ENCODE measurements at places on chromosomes 12 and 14. TPM values are rescaled to one million over a fixed set of nuclear protein-coding genes. Genes with fewer than 3 reads are reported as not detected.

DNA sequence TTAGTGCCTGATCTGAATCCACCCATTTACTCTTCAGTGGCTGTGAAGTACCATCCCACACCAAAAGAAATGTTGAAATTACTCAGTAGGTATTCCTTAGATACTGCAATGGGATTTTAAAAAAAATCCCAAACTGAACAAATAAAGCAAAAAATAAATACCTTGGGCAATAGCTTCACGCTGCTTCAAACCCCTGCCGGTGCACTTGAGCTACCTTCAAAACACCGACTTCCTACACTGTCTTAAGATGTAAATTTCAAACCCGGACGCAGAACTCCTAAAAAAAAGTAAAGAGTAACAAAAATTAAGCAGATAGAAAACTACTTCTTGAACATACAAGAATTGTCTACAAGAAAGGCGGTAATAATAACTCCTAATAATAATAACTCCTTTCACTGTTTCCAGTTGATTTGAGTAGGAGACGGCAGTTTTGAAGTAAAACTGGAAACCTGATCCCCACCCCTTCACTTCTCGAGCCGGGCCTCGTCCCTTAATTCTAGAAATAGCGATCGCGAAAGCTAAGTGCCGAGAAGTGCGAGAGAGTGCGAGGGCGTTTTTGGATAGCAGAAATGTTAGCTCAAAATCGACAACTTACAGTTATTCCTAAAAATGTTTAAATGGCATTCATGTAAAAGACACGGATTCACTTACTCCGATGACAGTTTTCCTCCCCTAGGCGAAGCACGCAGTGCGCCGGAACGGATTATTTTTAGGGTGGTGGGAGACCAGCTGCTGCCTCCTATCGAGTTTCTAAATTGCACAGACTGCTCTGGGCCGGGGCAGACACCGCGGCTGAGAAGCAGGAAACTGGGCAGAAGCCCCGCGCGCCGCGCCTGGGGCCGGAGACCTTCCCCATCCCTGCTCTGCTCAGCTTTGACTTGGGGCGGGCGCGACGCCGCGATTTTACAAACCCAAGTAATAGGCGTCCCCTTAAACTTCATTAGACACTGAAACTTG, at the start of gene ABCC9:
Gene ABCC9, minus strand, starts transcription at position 878 of the 957 bp plus-strand sequence. CDS start 4,752 bp downstream, outside the sequence.
- DNase-seq = peak; percentile 74

Gene RD3L
- total RNA-seq = 22.0 TPM

DNA sequence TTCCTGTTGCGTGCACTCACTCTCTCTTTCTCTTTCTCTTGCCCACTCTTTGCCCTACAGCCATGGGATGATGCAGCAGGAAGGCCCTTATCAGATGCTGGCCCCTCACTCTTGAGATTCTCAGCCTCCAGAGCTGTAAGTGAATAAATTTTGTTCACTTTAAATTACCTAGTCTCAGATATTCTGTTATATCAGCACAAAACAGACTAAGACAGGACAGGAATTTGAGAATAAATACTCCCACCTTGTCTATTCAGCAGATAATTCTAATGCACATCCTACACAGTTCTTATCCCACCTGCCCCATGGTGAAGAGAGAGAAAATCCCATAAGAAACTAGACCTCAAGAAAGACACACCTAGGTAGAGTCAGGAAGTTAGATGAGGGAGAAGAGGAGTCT, 25.8 kb upstream of the G2E3 start:
- no peak for DNase-seq

Gene FSCB
- not detected for total RNA-seq

DNA sequence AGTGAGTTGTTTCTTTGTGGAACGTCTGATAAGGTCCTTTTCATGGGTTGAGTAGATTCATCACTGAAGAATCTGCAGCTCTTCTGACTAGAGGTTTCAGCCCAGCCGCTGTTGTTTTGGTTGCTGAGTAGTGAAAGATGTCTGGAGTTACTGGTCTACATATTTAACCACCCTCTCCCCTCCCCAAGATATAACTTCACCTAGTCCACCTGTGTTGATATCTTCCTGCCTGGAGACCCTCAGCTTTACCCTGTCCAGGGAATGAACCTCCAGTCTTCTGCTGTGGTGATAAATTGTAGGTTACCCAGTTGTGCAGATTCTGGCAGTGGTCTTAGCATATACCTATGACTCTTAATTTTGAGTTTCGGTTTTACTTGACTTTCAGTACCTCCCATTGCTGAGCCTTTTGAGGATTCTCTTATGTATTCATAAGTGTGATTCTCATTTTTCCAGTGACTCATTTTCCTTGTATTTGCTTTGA, 62.9 kb downstream of the CCDC91 start:
- DNase-seq = no peak

Gene EID3
- 1.3 TPM for total RNA-seq

- DNase-seq = no peak
Observed at GRCh38 chr12:123834845-123835244, 72.7 kb downstream of the DNAH10 start.

Gene TSPAN19
- total RNA-seq = not detected

Gene ARMH4
- total RNA-seq = 9.7 TPM

DNA sequence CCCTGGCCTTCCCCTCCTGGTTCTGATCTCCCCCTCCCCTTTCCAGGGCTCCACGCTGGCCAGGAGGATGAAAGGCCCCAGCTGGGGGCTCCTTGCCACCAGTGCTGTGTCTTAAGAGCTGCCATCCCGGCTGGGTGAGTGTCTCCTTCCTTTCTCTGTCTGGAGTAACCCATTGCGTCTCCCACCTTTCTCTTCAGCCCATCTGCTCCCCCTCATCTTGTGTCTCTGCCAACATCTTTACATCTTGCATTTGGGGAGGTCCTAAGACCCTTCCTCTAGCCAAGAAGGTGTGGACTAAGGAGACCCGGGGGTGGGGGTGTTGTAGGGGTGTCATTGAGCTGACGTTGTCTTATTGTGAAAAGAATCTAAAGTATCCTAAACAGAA, 505 bp downstream of the BCL2L2 start:
- no peak for DNase-seq

Gene NUAK1
- total RNA-seq = 36.6 TPM

Gene TCL1B
- not detected for total RNA-seq

Gene ERBB3
- total RNA-seq = 0.90 TPM

DNA sequence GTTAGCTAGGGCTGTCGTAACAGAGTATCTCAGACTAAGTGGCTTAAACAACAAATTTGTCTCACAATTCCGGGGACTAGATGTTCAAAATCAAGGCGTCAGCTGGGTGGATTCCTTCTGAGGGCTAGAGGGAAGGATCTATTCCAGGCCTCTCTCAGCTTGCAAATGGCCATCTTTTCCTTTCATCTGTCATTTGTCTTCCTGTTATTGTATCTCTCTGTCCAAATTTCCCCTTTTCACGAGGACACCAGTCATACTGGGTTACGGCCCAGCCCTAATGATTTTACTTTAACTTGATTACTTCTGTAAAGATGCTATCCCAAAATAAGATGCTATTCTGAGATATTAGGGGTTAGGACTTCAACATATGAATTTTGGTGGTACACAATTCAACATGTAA, 119.0 kb upstream of the CPSF6 start:
- no peak for DNase-seq

DNA sequence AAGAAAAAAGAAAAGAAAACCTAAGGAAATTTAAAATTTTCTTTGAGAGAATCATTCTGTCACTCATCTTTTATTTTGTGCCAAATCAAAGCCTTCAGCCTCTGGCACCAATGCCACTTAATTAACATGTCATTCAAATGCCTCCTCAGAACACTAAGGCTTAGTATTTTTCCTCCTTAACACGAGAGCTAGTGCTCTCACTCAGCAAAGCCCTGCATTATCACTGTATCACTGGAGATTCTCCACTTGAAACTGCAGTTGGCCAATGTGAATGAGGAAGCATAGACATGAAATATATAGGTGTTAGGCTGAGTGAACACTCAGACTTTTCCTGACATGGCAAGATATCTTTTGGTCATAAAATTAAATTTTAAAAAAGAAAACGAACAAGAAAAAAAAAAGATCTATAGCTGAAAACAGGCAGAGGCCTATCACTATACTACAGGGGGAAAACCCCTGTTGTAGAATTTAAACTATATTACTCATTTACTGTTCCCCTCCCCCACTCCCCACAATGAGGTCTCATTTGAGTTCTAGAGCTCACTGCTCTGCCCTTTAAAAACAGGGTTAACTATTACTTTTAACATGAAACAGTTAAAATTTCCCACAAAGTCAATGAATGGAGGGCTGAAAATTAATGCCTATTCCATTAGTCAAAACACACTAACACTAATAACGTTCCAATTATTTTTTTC, 5.1 kb downstream of the MBIP start:
- DNase-seq = no peak

Measured in heart left ventricle (tissue), 16 donors.